ENCODE measurements at places on chromosomes 4 and X.

- DNase-seq = no peak
Observed at GRCh38 chrX:30364229-30364628, 55.0 kb upstream of the NR0B1 start.

- no peak for DNase-seq
Observed at GRCh38 chr4:169098532-169098931, 88.5 kb upstream of the CBR4 start.

DNA sequence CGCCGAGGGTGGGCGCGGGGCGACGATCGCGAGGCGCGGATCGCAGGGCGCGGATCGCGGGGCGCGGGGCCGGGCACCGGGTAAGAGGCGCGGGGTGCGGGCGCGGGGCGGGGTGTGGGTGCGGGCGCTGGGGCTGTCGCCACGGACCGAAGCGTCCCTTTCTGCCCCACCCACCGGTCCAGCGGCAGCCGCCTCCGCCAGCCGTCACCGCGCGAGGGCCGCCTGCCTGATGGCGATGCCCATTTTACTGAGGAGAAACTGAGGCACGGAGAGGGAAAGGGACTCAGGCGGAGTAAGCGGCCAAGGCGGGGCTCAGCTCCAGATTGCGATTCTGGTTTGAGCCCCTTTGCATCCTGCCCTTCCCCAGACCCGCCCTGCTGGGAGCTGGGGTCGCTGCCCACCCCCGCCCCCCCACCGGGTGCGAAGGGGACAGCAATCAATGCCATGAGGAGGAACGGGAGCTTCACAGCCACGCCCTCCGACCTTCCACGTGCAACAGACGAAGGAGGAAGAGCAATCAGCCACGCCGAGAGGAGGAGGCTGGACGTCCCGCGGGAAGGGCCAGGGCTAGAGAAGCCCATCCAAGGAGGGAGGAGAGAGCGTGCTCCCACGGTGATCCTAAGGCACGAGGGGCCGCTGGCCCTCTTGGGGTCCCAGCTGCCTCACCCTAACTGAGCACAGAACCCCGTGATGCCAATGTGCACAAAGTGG, 10.9 kb upstream of the MAN2B2 start:
- DNase-seq = no peak

GRCh38 chrX:121307449-121307848, 260.0 kb downstream of the GLUD2 start:
- no peak for DNase-seq

- no peak for DNase-seq
Observed at GRCh38 chr4:6093671-6094070, 75.4 kb upstream of the C4orf50 start.

GRCh38 chr4:108337923-108338322, 169.2 kb upstream of the LEF1 start:
- DNase-seq = no peak

- DNase-seq = no peak
Observed at GRCh38 chrX:137031039-137031438, 2.8 kb downstream of the GPR101 start.

DNA sequence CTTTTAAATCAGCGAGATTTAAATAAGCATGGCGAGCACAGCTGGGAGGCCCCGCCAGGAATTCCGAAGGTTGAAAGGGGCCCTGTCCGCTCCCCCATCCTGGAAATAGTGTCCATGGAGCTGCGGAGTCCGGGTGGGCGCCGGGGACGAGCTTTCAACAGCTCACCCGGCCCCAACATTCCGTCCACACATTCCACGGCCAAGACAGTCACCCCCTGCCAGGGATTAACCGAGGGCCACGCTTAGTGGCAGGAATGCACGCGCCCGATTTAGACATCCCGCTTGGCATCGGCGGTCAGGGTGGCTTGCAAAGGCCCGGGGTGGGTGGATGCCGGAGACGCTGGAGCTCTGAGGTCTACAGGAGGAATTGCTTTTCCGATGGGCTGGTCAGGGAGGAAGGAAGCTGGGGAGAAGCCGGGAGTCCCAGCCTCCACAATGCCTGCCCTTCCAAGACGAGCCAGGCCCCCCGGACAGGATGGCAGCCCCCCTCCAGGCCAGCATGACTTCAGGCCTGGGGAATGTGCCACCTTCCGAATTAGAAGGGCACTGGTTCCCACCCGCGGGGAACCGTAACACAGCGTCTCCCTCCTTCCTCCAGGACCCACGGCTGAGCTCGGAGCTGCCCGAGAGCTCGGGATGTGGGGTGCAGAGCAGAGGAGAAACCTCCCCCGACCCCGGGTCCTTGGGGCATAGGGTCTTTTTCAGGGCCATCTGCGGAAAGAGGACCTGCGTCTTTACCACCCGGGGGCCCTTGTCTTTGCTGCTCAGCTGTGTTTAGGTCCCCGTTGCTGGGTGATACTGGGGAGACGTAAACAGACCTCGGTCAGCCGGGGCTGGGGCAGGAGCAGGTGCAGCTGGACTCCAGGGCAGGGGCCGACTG, 26.9 kb upstream of the PPP2R3B start:
- DNase-seq = no peak

GRCh38 chrX:118977424-118977823, 3.0 kb downstream of the LONRF3 start:
- DNase-seq = no peak

GRCh38 chrX:65928522-65928921, 111.4 kb downstream of the VSIG4 start:
- DNase-seq = no peak

DNA sequence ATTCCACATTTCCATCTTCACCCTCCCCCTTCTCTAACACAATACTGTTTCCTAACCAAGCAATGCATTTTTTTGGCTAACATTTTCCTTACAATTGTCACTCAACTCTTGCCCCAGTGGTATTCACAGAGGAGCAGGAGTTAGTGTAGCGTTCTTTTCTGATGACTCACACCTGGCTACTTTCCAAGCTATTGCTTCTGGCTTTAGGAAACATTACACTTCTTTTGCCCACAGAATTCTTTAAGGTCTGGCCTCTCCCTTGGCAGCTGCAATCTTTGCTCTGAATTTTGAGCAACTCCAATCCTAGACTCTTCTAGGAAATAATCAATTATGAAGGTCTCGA, 27.5 kb upstream of the PDGFC start:
- DNase-seq = no peak

DNA sequence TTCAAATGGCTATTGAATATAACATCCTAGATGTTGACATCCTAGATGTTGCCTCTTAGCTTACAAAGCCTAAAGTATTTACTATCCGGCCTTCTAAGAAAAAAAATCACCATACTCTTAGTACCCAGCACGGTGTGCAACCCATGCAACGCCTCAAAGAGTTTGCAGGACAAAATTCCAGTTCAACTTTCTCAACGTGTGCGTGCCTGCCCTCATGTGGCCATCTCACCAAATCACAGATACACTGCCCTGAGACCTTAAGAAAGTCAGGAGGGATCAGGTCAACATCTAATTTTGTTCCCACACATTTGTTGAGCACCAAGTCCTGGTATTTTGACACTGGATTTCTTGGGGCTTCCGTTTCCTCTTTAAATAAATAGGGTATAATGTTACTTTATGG, 68.3 kb downstream of the CRMP1 start:
- no peak for DNase-seq

- DNase-seq = no peak
Observed at GRCh38 chrX:70508296-70508911, 63.8 kb downstream of the DLG3 start.

DNA sequence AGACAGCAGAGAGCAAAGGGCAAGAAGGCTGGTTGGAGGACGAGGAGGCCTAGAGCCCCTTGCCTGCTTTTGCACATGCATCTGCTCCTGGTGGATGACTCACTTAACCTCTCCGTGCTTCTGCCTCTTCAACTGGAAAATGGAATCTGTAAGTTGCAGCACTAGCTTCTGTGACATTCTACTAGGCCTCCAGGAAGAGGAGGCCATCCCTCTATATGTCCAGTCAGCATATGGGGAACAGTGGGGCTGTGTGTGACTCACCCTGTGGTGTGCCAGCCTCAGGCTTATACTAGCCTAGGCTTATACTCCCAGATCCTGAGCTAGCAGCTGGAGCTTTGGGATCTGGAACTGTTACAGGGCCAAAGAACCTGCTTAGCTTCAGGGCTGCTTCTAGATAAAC, 36.0 kb downstream of the RTL9 start:
- no peak for DNase-seq

GRCh38 chr4:14000091-14000814, 372.7 kb upstream of the BOD1L1 start:
- DNase-seq = no peak

DNA sequence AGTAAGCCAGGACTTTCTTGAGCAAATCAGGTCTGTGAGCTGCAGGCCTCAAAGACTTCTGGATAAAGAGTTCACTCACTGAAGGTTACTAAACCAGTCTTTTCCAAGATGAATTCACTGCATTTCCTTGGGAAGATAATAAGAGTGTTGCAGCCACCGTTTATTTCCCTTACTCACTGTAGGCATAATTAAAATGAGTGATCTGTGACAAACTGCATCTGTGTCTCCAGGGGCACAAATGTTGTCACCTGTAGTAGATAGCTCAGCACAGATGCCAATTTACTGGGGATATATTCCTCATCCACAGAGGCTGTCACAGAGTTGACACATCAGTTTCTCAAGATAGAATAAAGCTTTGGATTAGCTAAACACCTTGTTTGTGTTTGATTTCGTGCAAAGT, 580.2 kb downstream of the SPRY1 start:
- no peak for DNase-seq

- no peak for DNase-seq
Observed at GRCh38 chr4:92064574-92064973, 239.2 kb upstream of the GRID2 start.

DNA sequence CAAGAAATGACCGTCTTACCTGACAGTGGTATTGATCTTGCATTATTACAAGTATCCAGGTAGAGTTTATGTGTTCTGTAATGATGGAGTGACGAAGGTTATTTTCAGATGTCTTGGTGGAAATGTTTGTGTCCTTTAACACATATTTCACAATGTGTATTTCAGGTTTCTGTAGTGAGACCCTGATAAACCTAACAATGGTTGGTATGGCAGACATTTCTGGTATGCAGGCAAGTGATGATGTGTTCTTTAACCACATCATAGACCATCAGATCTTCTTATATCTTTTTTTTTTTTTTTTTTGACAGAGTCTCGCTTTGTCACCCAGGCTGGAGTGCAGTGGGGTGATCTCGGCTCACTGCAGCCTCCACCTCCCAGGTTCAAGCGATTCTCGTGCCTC, 14.6 kb upstream of the ATXN3L start:
- DNase-seq = no peak

DNA sequence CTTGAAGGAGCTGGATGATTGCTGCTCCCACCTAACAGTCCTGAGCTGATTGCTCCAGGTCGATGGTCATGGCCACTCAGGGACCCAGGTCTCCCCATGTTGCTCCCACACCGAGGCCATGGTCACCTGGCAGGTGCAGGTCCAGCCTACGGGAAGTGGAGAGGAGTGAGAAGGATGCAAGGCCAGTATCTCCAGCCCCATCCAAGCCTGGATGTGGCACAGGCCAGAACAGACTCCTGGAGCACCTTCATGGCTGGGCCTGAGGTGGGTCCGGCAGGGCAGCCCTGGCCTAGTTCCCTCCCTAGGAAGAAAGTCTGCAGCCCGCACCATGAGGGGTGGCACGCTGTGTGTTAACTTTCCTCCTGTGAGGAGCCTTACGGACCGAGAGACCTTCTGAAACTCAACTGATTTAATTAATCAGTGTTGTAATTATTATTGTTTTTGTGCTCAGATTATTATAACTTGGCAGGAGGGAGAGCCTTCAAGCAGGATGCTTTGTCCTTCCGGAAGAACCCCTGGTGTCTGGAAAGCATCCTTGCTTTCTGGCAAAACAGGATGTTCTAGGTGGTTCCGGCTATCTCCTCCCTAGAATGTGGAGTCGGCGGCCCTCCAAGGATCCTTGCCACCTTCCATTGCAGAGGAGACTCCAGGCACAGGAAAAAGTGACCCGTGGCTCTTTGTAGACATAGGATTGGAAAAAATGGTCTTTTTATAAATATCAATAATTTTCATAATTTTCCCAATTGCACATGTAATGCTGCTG, 92.3 kb upstream of the ADRA2C start:
- no peak for DNase-seq

DNA sequence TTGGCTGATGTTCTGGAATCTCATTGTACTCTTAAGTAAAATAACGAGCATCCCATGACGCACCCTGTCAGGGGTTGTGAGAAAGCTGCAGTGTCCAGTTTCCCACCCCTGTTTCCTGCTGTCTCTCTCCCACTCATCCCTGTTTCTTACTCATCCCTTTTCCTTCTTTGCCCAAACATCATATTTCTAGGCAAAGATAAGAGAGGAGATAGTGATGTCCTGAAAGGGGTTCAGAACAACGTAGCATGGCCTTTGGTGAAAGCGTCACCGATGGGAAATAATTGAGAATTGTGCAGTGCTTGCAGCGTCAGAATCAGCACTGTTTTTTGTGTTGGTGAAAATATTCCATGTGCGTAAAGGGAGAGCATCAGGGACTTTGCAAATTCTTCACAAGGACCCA, 23.5 kb upstream of the TMEM165 start:
- DNase-seq = no peak

DNA sequence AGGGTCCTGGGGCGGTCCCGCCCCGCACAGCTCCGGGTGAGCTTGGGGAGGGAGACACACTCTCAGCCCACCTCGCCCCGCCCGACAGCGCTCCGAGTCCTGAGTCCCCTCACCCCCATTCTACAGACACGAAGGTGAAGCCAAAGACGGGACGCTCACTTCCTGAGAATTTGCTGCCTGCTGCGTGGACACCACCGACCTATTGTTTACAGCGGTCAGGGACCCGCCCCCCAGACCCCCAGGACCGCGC, 796 bp upstream of the ZNF141 start:
- no peak for DNase-seq

DNA sequence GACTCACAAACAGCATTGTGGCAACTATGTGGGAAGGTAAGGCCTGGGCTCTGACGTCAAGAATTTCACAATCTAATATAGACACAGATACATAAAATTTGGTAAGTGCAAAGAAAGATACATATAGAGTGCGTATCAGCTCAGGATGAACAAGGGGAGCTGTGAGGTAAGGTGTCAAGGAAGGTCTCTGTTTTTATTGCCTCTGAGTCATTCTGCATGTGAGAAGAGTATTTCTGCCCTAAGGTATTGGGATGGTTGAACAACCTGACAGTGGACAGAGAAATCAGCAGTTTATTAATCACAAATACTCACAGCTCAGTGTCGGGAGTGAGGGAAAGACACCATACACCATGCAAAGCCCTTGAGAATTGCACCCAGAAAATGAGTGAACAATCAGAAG, 89.8 kb downstream of the COMMD8 start:
- DNase-seq = no peak

- DNase-seq = peak; percentile 62
Observed at GRCh38 chr4:87073199-87074120, 138.6 kb downstream of the AFF1 start.
